ENCODE measurements at places on chromosomes 6 and 20.

DNA sequence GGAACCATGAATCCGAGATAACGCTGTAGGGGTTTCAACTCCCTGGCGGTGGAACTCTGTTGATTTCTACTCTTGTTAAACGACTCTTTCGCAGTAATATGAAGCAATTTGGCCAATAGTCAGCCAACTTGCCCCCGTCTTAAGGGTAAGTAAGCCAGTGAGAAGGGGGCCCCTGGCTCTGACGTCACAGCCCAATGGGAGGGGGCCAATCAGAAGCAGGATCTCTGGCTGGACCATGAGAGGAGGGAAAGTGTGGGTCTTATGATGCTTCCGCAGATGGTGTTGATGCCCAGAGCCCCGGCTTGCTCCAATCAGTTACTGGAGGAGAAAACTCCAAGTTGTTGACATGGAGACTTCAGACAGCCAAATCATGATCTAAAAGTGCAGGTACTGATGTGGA is 242.4 kb downstream of the BMP7 start:
- no peak for DNase-seq

DNA sequence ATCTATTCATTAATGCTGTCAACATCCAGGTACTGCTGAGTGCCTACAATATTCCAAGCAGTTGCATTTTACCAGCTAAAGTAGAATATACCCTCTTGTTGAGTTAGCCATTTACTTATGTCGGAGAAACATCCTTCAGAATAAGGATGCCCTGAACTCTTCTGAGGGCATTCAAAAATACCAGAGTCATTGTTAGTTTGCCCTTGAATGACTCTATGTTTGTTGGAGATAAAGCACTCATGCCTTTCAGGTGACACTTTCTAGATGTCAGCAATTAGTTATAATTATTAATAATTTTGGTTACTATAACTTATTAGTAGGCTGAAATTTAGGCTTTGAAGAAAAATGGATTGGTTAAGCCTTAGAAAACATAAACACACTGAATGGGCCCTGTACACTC is 286.2 kb upstream of the STXBP5 start:
- no peak for DNase-seq

DNA sequence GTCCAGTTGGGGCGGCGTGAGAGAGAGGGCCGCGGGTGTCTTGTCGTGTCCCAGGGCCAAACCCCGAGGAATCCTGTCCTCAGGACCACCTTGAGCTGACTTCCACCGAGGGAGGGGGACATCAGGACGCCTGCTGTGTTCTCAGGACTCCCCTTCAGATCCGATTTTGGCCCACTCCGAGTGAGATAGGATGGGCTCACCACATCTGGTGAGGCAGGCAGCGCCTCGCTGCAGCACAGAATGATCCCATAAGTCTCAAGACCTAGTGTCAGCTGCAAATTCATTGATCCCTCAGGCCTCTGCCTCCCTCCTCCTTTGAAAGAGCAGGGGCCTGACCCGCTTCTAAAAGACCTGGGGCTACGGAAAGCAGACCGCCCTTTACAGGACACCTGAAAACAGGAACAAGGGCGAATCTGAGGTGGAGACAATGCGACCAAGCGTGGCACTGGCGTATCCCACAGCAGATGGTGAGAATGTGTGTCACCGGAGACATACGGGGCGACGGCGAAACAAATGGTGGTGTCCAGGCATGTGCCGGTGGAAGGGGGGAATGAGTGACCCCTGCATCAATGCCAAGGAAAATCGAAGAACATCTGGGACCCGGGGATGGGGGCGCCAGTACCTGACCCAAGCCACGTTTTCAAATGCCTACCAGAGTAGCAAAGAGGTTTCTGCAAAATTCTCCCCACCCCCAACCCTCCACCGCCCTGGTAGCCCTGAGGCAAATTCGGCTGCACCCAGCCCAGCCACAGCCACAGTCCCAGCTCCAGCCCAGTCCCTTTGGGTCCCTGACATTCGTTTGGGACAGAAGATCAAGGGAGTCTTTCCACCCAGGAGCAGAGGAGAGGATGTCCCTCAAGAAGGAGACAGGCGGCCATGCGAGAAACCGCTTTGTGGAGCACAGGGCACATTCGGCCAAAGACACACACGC is 162.1 kb upstream of the ZNF337 start:
- no peak for DNase-seq

DNA sequence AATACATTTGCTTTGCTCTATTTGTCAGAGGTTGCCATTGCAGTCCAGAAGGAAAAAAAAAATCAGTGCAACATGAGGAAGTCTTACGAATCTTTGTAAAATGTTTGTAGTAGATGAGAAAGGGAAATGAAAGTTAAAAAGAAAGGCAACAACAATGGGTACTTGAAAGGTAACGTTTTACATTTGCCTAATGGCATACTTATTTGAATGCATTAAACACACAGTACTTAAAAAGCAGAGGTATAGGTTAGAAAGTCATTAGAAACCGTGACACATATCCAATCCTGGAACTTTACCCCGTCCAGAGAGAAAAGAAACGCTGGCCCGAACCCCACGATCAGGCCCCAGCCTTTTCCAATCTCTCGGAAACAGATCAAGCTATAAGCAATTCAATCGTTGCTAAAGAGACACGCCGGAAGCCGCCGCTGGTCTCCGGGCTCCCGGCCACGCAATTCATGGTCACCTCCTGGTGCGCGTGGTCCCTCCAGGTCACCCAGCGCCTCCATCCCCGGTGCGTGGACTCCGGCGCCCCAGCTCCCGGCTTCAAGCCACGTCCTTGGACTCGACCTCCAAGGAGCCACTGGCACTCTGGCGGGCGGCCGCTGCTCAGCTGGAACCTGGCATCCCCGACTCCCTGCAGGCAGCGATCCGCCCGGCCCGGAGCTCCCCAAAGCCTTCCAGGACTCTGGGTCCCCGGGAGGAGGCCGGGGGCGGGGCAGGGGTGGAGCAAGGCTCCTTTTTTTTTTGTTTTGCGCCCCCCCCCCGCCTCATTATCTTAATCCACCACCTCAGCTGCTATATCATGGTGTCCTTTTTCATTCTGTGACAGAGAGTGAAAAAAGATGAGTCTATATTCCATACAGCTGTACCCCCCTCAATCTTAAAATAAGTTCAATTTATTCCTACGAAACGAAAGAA is at the start of gene SLC18B1:
SLC18B1 (minus strand) TSS at position 687 of the 918 bp plus-strand sequence; CDS start at position 506, 181 bp downstream.
- peak; percentile 72 for DNase-seq

- DNase-seq = no peak
Observed at GRCh38 chr6:161249327-161249726, 24.5 kb downstream of the AGPAT4 start.

Data from femur (tissue), 1 donor.